Mucosa of descending colon (tissue), 3 donors: ENCODE measurements at places on chromosomes 2 and 18. TPM values are rescaled to one million over a fixed set of nuclear protein-coding genes. Genes with fewer than 3 reads are reported as not detected.

The RNF125 gene
- 7.5 TPM for total RNA-seq

The THSD7B gene
- not detected for total RNA-seq

- DNase-seq: no peak
Observed at GRCh38 chr18:43077510-43078308, 37.8 kb downstream of the RIT2 start.

DNA sequence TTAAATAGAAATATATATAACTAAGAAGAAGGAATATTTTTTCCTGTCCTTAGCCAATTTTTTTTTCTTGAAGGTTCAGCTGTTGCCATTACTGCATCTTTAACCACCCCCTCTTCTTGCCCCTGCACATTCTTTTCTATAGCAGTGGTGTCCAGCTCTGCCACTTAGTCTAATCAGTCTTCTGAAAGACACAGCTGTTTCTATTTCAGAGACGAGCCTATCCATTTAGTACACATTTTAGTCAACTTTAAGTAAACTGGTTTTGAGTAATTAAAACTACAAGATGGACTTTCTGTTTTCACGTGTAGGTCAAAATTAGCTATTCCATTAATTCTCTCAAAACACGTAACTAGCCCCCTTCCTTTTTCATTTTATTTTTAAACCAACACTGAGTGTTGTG is 21.0 kb downstream of the SPOPL start:
- DNase-seq: no peak
